ENCODE measurements at places on chromosomes 5 and 9.

DNA sequence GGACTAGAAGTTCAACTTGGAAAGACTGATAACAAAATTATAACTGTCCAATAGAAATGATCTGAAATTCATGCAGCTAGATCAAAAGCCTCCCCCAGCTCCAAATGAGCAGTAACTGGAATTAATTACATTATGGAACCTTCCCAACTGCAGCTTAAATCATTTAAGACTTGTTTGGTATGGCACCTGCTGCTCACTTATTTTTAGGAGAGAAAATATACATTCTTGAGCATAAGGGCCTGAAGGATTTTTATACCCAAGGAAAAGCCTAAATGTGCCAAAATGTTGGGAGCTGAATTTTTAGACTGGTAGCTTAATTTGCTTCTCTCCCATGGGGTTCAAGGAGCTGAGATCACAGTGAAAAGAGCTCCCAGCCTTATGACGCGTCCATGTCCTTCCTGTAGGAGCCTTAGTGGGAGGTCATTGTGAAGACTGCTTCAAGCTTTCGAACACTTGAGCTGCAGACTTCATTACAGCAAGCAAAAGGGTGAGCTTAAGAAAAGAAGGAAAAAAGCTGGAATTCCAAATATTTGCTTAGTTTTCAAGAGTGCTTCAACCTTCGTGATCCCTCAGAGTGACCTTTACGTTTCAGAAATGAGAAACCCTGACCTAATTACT lies 276.0 kb downstream of the DMAC1 start:
- no peak for DNase-seq

DNA sequence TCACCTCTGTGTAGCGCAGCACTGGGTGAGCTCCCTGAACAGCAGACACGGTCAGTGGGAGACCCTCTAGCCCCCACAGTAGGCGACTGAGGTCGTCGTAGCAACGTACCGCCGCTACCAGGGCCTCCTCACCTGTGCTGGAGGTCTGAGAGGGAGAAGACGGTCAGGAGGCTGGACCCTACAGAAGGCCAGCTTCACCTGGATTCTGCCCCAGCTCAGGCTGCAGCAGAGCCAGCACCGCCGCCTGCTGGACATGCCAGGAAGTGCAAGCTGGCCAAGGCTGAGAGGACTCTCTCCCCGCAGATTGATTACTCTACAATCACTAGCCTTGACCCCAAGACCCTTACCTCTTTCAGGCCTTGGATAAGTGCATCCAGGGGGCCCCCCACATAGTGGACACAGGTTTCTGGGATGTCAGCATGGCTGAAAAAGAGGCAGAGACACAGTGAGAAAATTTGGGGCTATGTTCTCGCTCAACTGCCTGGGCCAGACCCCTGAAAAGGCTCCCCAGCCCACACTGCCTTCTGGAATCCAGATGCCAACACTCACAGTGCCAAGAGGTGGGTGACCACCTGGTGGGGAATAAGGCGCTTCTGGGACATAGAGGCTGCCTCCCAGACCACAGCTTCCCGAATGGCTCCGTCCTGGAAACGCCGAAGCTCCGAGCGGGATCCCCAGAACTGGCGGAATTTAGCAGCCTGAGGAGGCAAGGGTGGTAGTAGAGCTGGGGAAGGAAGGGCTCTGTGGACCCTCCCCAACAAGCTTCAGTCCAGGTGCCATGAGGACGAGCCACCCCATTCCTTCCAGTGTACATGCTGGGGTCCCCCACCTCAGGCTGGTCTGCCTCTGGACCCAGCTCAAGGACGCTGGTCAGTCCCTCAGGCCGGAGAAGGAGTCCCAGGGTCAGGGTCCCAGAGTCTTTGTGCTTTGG lies 6.9 kb downstream of the NOL6 start:
- peak; percentile 74 for DNase-seq

GRCh38 chr9:5714501-5715401 lies 85.8 kb downstream of the RIC1 start:
- peak; percentile 30 for DNase-seq

DNA sequence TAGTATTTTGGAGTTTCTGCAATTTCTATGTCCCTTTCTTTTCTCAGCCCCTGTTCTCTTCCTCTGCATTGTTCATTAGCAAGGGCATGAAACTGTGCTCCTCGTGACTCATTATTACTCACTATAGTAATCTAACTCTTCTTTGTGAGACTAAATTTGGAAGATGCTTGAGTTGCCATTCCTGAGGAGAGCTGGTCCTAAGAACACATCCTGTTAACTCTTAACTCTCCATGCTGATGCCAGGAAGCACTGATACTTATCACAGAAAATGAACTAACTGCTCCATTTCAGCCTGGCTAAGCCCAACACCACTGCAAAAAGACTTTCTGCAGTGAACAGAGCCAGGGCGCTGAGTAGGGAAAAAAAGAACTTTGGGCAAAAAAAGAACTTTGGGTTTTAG lies 10.6 kb upstream of the CSNK1A1 start:
- DNase-seq, result peak; percentile 37

GRCh38 chr5:67020096-67020615 lies 176.4 kb downstream of the CD180 start:
- no peak for DNase-seq

- no peak for DNase-seq
These were observed 62.0 kb upstream of the RANBP3L start for GRCh38 chr5:36363744-36364143.

DNA sequence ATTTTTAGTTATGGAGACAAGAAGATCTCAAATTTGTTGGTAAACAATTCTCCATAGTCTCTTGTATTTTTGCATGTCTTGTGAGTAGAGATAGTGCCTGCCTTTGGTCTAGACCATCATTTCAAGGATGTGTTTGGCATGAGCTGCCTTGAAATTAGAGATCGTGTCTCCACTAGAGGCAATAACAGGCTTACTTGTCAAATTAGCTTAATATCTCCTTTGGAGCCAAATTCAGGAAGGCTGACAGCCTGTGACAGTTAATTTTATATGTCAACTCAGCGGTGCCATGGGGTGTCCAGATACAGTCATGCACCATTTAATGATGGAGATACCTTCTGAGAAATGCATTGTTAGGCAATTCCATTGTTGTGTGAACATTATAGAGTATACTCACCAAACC lies 24.8 kb upstream of the PRDM9 start:
- no peak for DNase-seq

DNA sequence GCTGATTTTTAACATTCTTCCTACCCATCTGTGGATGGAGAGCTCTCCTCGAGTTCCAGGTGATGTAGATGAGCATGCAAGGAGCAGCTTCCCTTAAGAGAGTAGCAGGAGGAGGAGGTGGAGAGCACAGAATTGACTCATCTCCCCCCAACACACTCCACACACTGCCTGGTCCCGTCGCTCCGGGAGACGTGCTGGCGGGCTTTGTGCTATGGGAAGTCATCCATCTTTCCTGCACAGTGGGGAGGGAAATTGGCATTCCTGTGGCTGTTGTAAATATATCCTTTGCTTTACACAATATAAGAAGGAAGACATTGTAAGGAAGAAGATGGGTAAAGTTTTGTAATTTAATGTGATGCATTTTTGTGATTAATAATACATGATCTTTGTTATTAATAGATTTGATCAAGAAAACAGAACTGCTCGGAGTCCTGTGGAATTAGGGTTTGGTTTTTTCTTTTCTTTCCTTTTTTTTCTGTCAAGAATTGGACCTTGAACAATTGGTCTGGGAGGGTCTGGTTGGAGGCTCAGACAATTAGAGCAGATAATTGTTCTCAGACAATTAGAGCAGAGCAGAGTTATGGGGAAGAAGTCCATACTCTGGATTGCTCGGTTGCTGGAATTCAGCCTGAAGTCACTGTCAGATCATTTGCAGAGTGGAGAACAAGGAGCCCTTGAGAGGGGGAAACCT lies 297.8 kb downstream of the GADD45G start:
- no peak for DNase-seq

- no peak for DNase-seq
These were observed 109.7 kb upstream of the PCA3 start for GRCh38 chr9:76654575-76654974.
